Trophoblast cell (in vitro differentiated cells and primary cell): ENCODE measurements at places on chromosomes 2 and 18.

- no peak for DNase-seq
These were observed 58.8 kb upstream of the NOL4 start for GRCh38 chr18:34283506-34283905.

DNA sequence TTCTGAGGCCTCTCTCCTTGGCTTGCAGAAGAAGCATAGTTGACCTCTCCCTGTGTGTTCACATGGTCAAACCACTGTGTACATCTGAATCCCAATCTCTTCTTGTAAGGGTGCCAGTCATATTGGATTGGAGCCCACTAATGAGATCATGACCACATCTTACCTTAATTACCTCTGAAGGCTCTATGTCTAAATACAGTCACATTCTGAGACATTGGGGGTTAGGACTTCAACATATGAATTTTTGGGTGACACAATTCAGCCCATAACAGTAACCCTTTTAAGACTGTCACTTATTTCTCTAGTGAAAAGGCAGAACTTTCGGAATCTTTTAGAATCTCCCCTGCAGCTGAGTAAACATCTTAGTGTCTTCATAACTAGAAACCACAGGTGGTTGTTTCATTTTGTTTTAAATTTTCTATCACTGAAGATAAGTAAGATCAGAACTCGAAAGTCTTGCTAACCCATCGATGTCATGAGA lies 33.3 kb downstream of the BMP10 start:
- no peak for DNase-seq

GRCh38 chr2:177088529-177088928 lies 124.1 kb upstream of the HNRNPA3 start:
- DNase-seq = no peak

- DNase-seq = peak; percentile 53
These were observed 559 bp downstream of the MYL12A start for GRCh38 chr18:3248062-3248657.

- no peak for DNase-seq
These were observed 168.5 kb upstream of the GLI2 start for GRCh38 chr2:120567128-120567527.

DNA sequence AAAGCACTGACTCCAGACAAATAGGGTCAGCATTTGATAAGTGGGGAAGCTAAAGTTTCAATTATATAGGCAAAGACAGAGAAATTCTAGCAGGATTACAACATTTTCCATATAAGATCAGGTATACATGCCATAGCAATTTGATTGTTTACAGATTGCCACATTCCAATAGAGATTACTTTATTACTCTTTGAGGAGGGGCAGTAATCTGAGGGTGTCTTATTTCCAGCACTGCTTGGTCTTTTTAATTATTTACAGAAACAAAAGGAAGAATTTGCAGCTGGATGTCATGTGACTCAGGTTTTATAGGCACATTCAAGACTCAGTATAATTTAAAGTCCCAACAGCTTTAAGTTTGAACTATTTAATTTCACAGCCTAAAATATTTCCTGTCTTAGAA lies 42.5 kb upstream of the GPR39 start:
- DNase-seq = no peak

GRCh38 chr2:129024796-129025195 lies 706.1 kb upstream of the HS6ST1 start:
- no peak for DNase-seq

- DNase-seq = no peak
These were observed 141.4 kb downstream of the KCTD1 start for GRCh38 chr18:26406854-26407517.

- no peak for DNase-seq
These were observed 126.9 kb downstream of the PRKRA start for GRCh38 chr2:178324077-178324476.

DNA sequence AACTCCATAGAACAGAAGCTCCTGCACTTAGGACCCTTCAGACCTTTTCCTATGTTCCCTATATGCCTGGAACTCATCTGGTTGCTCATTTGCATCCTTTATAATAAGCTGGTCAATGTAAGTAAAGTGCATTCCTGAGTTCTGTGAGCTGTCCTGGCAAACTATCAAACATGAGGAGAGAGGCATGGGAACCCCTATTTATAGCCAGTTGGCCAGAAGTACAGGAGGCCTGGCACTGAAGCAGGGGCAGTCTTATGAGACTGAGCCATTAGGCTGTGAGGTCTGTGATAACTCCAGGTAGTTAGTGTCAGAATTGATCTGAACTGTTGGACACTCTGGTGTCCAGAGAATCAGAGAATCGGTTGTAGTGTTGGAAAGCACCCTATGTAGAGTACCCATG lies 88.4 kb downstream of the EHD3 start:
- no peak for DNase-seq

- DNase-seq = no peak
These were observed 206.1 kb downstream of the HAUS1 start for GRCh38 chr18:46310258-46310657.

- DNase-seq = no peak
These were observed 181.0 kb upstream of the CDH2 start for GRCh38 chr18:28357766-28358401.

GRCh38 chr18:10055125-10055750 lies 141.4 kb downstream of the VAPA start:
- no peak for DNase-seq

DNA sequence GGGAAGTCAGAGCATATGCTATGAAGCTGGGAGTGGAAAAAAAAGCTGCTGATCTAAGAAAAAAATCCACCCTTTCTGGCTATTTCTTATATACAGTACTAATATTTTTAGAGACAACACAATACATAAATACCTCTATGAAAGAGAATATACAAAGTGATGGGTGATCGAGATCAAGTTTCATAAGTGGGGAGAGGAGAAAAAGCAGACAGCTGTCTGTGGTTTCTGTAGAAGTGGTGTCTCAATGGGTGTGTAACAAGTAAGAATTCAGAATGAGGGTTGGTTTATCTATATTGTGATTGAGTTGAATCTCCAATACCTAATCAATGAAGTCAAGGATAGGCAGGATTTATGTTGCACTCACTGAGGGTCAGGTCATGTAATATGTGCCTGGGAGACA lies 191.0 kb downstream of the HNMT start:
- no peak for DNase-seq

- DNase-seq = peak; percentile 40
These were observed 6.5 kb downstream of the ACKR3 start for GRCh38 chr2:236576087-236576486.

DNA sequence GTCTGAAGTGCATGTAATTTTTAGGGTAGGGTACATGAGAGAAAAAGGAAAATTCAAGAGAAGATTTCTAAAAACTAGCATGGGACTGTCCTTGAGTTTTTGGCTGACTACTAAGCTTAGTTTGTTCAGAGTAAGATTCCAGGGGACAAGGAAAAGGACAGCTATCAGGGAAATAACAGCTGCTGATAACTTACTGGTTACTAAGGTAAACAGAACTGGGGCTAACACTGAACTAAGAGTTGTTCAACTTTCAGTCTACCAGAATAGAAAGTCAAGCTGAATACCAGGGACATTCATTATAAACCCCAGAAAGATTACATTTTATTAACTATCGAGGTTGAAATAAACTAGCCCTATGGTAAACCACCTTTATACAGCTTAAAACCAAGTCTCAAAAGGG lies 261.8 kb upstream of the CYRIA start:
- peak; percentile 26 for DNase-seq

GRCh38 chr2:209998596-209998995 lies 3.8 kb upstream of the RPE start:
- no peak for DNase-seq

DNA sequence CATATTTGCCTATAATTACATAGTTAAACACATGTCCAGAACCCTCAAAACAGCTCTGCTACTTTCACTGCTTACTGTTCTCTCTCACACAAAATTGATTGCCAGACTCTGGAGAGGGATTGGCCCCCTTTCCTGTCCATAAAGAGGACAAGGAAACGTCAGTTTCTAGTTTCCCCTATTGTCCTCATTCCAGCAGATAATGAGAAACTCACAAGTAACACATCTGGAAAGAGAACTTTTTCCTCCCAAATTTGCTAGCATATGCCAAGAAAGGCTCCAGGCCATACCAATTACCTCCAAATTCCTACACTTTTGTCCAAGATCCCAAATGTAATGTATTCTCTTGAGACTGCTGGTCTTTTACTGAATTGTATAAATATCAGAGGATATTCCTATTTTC lies 200.5 kb downstream of the EXOC6B start:
- DNase-seq = no peak

DNA sequence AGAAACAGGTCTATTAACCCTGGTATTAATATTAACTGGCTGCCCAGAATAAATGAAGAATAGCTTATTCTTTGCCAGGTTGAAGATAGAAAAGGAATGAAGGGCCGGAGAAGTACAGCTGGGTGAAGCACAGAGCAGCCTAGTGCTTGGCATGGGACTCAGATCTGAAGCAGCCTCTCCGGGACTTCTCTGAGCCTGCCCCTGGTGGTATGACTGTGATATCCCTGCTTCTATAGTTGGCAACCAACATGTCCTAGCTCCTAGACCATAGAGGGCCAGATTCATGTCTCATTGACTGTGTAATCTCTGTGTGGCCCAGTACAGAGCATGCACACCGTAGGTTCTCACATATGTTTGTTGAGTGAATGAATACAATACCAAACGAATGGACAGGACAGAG lies 107.8 kb downstream of the MSH2 start:
- no peak for DNase-seq

GRCh38 chr2:10302479-10303180 lies at the start of gene HPCAL1:
TSS of gene HPCAL1 (plus strand) at chr2:10302904. CDS start at chr2:10419758, 116,854 bp downstream.
- peak; percentile 84 for DNase-seq

DNA sequence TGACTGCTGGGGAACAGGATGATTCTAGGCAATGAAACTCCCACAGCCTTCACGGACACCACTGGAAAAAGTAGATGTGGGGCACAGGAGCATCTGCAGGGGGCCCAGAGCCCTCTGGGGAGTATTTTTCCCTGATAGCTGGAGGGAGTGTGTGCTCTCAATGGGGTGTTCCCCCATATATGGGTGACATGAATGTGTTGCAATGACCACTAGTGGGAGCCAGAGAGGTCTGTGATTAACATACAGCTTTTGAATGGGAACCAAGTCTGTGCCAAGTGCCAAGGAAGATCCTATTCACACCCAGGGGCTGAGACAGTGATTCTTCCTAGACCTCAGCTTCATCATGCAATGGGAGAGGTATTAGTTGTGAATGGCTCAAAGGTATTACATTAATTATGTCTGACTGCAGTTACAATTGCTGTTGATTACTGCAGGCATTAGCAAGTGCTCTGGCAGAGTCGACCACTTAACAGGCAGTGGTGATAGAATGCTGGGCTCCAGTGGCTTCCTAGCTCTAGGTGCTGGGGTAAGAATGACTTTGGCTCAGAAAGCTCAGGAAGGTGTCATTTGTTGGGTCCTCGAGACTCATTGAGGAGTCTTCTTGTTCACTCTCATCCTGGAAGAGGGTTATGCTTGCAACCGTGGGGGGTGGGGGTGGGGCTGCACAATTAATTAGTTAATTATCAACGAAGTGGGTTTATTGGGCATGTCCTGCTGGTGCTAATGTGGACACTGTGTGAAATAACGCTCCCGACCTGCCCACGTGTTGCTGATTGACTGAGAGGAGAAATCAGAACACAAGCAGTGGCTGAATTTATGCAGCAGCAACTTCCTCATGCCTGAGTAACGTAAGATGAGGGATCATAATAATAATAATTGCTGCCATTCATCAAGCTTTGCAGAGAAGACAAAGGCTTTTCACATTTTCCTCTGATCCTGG lies 194.1 kb downstream of the CLIP4 start:
- peak; percentile 81 for DNase-seq

- no peak for DNase-seq
These were observed 26.3 kb downstream of the LIPG start for GRCh38 chr18:49588171-49588570.

- no peak for DNase-seq
These were observed 49.6 kb upstream of the PXDN start for GRCh38 chr2:1793868-1794445.

GRCh38 chr2:215548714-215549113 lies 112.8 kb upstream of the FN1 start:
- peak; percentile 83 for DNase-seq

- no peak for DNase-seq
These were observed 47.7 kb downstream of the FN1 start for GRCh38 chr2:215388002-215388728.

DNA sequence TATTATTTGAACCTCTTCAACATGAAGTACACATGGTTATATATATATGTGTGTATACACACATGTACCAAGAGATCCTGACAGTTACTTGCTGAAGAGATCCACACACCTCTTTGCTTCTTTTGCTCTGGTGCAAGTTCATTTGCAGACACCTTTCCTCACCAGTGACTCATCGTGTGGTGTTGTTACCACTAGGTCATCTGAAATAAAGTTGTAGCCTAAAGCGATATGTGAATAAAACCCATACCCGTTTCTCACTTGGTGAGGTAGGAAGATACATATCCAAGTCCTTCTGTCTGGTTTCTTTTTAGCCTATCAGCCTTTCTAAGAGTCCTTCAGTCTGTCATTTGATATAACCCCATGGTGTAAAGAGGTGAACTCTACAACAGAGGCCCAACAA lies 379.4 kb upstream of the RAB12 start:
- DNase-seq = no peak

GRCh38 chr2:192645811-192646598 lies 451.3 kb upstream of the TMEFF2 start:
- no peak for DNase-seq

DNA sequence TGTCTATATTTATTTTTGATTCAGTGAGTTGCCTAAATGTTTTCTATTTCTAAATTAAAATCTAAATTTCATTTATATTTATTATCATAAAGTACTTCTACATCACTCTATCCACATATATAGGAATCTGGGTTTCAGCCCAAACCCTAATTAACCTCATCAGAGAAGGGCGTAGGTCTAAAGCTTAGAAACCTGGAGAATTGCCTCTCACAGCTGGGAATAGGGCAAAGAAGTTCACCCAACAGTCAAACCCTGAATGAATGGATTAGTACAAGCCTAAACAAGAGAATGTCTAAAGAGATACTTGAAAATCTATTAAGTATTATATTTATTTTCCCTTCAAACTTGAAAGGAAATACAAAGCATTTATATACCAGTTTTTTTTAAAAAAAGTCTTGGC lies 26.2 kb downstream of the TFPI start:
- no peak for DNase-seq

GRCh38 chr18:25662272-25662671 lies 310.3 kb upstream of the ZNF521 start:
- DNase-seq = no peak

- DNase-seq = no peak
These were observed 635 bp downstream of the SLC3A1 start for GRCh38 chr2:44275927-44276303.

GRCh38 chr2:129912871-129913694 lies 66.4 kb upstream of the RAB6C start:
- no peak for DNase-seq

DNA sequence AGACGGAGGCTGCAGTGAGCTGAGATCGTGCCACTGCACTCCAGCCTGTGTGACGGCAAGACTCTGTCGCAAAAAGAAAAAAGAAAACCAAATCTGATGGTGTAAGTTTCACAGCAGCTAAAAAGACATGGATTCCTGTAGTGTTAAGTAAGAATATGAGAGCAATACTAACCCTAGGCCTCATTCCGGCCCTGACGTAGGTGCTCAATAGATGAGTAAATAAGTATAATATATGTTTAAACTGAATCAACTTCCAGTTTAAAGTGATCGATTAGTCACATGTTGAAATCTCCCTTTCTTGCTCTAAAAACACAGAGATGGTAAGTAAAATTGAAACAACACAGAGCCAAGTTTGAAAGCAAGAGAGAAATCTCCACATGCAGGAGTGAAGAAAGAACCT lies 8.0 kb downstream of the ME2 start:
- no peak for DNase-seq

GRCh38 chr18:13223311-13224143 lies 5.0 kb downstream of the LDLRAD4 start:
- peak; percentile 75 for DNase-seq

- DNase-seq = no peak
These were observed 91.3 kb downstream of the ANTXR1 start for GRCh38 chr2:69104261-69104660.
